NCI-H1417 (cell line): ENCODE measurements at places on chromosomes 7 and 10.
A peak's percentile ranks its signal among the peaks of the same experiment; 100 is the strongest.

DNA sequence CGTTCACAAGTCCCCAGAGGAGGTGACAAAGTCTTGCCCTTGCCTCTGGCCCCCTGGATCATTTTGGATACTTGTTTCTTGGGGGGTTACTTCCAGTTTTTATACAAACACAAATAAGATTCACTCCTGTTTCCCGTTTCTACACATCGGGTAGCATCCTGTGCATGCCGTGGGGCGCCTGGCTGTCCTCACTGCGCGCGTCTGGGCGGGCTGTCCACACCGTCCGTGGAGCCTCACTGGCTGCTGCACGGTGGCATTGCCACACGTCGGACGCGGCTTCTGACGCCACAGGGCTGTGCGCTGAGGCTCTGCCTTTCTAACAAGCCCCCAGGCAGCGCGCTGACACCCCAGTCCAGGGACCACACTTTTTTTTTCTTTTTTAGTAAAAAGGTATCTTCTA, 18.4 kb downstream of the BNIP3 start:
- DNase-seq = no peak

GRCh38 chr10:8042721-8043568, 11.5 kb upstream of the GATA3 start:
- DNase-seq = no peak

DNA sequence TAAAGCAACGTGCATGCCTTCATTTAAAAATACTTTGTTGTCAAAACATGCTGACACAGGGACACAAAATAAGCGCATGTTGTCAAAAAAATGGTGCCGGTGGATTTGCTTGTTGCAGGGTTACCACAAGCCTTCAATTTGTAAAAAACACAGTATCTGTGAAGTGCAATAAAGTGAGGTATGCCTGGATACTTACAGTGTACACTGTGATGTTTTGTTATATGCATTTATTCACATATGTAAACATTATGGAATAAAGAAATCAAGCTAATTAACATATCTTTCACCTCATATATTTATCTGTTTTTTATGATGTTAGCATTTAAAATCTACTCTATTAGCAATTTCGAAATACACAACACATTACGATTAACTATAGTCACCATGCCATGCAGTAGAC, 202.6 kb upstream of the FZD8 start:
- no peak for DNase-seq

DNA sequence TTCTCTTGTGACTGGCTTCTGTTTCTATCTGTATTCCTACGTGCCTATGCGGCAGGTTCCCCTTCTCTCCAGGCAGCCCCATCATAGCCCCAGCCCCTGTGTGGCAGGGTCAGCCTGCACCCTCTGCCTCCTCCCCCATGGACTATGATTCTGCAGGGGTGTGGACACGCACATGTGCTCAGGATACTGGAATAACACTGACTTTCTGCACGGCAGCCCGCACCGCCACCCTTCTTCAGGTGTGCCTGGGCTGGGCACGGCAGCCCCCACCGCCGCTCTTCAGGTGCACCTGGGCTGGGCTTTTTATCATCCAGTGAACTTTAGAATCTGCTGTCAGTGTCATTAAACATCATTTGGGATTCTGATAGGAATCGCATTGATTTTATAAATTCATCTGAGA, 202.6 kb upstream of the PPP2R2D start:
- DNase-seq = no peak

- no peak for DNase-seq
Measured at GRCh38 chr10:11082526-11082925, 64.9 kb downstream of the CELF2 start.

- DNase-seq = peak; percentile 4
Measured at GRCh38 chr10:3740157-3740871, 44.7 kb downstream of the KLF6 start.

DNA sequence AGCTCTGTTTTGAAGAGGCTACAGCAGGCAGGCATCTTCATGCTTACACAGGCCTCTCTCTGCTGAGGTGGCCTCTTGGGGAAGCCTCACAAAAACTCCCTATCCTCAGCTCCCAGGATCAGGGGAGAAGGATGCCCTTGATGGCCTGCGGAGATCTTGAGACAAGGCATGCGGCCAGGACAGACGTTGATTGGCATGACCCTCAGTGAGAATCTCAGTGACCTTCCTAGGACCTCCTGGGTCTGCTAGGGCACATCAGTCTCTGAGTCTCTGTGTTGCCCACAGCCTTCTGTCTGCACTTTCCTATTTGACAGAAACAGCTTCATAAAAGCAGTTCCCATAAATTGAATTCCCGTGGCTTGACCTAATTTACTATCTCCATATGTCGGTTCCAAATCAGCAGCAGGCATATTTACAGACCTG, 1005.8 kb upstream of the C7orf33 start:
- no peak for DNase-seq

DNA sequence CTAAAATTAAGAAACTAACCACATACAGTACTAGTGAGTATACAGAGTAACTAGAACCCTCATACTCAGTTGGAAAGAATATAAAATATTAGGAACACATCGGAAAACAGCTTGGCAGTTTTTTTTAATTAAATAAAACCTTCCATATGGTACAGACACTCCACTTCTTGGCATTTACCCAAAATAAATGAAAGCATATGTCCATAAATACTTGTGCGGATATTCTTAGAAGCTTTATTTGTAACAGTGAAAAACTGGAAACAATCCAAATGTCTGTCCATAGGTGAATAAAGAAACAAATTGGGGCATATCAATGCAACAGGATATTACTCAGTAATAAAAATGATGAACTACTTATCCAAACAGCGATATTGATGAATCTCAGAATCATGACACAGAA, 410.0 kb downstream of the HTR7 start:
- DNase-seq = peak; percentile 58

DNA sequence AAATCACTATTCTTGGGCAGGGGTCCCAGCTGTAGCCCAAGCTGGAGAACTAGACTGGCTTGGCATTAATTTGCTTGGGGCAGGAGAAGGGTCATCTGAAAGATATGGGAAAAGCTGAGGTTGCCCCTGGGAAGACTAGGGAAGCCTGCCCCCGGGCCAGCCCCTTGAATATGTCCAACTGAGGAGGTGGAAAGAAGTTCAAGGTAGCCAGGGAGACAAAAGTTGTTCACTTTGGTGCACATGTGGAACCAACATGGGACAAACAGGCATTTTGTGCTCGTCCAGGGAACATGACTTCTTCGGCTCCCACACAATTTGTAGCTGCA, 1.4 kb upstream of the LRRC61 start:
- no peak for DNase-seq

- DNase-seq = no peak
Measured at GRCh38 chr7:28349637-28350036, 62.7 kb upstream of the CREB5 start.

- DNase-seq = no peak
Measured at GRCh38 chr10:97977673-97978072, 52.7 kb downstream of the CRTAC1 start.

- DNase-seq = no peak
Measured at GRCh38 chr7:20354610-20355528, 24.2 kb downstream of the ITGB8 start.

DNA sequence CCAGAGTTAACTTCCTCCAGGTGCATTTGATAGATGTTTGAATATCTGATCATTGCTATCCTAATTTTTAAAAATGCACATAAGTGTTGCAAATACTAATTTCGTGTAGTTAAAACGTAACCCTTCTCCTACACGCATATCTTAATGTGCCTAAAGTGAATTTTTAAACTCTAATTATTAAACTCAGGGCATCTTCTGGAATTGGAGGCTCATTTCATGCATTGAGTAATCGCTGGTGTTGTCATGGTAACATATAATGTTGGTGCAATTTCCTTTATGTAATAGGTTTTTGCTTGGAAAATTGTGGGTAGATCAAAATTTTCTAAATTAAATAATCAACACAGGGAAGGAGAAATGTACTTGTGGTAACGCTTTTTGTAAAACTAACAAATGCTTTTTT, 56.2 kb downstream of the ARMC3 start:
- no peak for DNase-seq

DNA sequence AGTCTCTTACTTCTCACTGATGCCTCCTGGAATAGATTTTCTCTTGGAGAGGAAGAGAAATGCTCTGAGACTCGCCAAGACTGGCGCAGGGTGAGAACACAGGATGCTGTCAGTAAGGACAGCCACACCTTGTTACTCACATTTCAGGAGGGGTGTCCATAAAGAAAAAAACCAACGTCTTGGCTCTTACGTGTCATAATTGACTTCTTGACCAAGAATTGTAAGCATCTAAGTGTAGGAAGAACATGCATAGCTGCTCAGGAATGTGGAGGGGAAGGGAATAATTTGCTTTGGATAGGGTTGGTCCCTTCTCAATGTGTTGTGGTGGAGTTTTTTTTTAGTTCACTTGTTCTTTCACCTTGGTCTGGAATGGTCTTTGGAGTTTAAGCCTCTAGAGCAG, 43.8 kb upstream of the ZNF438 start:
- no peak for DNase-seq

DNA sequence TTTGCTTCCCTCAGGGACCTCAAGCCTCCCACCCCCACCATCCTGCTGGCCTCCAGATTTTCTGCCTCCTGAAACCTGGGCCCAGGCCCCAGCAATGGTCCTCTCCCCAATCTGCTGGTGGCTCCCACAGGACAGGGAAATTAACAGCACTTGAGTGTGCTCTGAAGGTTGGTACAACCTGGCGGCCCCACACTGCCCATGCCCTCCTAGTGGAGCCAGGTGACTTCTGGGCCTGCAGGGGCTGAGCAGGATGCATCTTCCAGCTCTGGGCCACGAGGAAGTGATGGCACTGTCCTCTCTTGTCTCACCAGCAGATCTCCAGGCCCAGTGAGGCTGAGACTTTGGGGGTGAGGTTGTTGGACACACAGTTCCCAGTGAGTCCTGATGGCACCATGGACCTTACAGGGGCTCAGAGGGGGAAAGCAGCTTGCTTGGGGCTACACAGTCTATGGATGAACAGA, 3.6 kb upstream of the ZMIZ1 start:
- DNase-seq = no peak

- DNase-seq = no peak
Measured at GRCh38 chr10:552679-553078, 136.8 kb downstream of the DIP2C start.

GRCh38 chr7:30791114-30791513, 19.9 kb downstream of the MINDY4 start:
- DNase-seq = no peak

GRCh38 chr10:128530301-128530700, 404.1 kb upstream of the MKI67 start:
- DNase-seq = no peak

DNA sequence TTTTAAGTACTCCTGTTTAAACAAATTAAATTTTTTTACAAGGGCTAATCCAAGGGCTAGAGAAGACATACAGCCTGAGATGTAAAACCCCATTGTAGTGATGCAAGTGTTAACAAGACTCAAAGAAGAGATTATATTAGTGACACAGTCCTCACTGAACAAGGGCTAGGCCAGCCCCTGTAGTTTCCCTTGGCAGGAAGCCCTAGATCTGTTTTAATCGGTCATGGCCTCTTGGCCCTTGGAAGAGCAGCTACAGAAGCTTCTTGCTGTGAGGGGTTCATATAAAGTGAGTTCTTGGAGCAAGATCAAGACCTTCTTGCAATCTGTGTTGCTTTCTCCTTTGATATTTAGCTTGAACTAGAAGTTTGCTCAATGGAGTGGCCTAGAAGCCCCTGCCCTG, 1339.4 kb downstream of the XPNPEP1 start:
- DNase-seq = no peak

DNA sequence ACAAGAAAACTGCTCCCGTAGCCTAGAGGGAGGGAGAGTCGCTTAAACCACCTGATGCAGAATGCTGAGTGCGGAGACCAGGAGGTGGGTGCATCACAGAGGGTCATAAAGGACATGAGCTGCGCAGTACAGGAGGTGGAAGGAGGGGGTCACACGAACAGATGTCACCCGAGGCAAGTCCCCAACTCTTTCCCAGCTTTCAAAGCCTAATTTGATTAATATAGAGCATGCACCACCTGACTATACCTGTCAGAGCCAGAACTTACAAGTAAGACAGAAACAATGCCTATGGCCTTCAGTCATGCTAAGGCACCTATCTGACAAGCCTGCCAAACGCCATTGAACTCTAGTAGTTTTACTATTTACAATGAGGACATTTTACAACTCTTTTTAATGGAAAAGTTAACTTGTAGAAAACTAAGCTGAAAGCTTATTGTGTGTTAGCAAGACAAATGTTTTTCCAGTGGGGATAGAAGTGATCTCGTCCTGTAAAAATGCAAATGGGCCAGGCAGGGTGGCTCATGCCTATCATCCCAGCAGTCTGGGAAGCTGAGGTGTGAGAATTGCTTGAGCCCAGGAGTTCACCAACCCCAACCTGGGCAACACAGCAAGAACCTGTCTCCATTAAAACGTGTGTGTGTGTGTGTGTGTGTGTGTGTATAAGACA, 1.1 kb upstream of the VOPP1 start:
- DNase-seq = peak; percentile 74

DNA sequence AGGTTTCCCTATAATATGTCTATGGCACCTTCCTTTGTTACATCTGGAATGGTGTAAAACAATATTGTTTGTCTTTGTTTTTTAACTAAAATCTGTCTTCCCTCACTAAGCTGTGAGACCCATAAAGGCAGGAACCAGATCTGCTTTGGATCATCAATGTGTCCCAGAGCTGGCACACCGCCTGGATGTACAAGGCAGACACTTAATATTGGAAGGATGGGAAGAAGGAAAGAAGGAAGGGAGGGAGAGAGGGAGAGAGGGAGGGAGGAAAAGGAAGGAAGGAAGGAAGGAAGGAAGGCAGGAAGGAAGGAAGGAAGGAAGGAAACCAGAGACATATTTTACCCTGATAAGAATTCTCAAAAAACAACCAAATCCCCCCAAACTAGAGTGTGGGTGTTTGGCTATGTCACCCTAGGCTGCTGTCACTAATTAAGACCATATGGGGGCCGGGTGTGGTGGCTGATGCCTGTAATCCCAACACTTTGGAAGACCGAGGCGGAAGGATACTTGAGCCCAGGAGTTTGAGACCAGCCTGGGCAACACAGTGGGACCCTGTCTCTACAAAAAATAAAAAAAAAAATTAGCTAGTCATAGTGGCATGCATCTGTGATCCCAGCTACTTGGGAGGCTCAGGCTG, 59.6 kb downstream of the SH3PXD2A start:
- DNase-seq = no peak

DNA sequence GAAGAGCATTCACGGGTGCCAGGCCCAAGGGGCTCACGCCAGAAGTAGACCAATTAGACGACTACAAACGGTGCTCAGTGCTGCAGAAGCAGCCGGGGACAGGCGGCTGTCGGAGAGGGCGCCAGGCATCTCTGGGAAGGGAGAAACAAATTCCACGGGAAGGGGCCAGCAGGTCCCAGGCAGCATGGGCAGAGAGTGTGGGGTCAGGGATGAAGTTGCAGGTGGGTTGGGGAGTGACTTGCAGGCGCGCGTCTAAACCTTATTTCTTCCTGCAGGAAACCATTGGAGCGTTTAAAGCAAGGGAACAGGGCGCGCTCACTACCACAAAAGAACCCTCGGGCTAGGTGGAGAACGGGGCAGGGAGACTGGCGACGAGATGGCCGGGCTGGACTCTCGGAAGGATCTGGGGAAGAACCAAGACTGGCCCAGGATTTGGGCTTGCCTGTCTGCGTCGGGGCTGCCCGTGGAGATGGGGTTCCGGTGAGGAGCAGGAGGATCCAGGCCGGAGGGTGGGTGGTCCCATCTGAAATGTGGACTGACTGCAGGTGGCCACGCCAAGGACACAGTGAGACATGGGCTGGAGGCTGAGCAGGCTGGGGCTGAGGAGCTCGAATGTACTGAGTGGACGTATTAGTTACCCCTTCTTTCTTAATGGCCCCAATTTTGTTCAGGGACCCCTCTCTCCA, 116.3 kb upstream of the DIP2C start:
- no peak for DNase-seq
